ENCODE measurements at places on chromosomes 13 and 19.
A peak's percentile ranks its signal among the peaks of the same experiment; 100 is the strongest.

GRCh38 chr13:22278336-22278929 is 607.6 kb downstream of the FGF9 start:
- no peak for DNase-seq

GRCh38 chr13:100423375-100423774 is 165.2 kb downstream of the GGACT start:
- no peak for DNase-seq

- peak; percentile 73 for DNase-seq
Measured at GRCh38 chr19:35153701-35154524, 622 bp upstream of the FXYD5 start.

GRCh38 chr13:110306340-110306959 is 507 bp downstream of the COL4A1 start:
- no peak for DNase-seq

DNA sequence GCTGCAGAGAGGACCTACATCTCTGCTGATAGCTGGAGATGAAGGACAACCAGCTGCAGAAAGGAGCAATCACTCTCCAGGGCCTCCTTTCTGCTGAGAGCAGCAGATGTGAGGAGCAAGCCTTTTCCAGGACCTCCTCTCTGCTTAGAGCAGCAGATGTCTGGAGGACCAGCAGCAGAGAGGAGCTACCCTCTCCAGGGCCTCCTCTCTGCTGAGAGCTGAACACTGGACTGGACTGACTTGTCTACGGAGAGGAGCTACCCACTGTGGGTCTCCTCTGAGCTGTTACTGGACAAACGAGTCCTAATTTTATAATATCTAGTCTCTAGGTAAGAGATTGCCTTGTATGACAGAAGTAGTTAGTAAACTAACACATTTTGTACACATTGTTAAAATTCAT is 40.8 kb upstream of the FLT1 start:
- DNase-seq, result no peak

- no peak for DNase-seq
Measured at GRCh38 chr13:45289936-45290563, 50.9 kb downstream of the TPT1 start.

DNA sequence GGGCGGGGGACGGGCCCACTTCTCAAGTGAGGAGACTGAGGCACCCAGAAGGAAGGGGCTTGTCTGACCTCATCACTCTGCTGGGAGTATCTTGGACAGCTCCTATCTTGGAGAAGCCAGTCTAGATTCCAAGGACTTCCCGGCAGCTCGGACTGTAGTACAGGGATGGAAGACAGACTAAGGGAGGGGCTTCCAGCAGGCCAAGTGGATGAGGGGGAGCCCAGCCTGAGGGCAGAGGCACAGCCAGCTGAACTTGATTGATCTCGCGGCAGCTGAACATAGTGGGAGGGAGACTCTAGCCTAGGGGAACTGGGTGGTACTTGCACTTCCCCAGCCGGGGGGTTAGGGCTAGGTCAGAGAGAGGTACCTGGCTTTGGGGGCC is 711 bp downstream of the CILP2 start:
- DNase-seq, result no peak

DNA sequence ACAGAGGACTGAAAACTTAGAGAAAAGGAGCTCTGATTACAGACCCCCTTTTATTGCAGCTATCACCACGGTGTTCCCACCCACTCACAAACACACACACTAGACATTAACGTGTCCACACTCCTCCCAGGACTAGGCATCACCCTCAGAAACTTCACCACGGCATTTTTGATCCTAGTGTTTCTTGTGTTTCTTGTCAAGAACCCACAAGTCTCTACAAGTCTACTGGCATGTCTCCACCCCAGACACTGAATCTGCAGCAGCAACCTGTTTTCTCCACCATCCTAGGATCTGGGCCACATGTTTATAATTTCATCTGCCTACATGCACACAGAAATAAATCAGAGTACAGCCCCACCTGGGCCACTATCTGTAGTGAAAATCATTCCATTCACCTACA is 4.3 kb downstream of the ZNF486 start:
- DNase-seq, result no peak

DNA sequence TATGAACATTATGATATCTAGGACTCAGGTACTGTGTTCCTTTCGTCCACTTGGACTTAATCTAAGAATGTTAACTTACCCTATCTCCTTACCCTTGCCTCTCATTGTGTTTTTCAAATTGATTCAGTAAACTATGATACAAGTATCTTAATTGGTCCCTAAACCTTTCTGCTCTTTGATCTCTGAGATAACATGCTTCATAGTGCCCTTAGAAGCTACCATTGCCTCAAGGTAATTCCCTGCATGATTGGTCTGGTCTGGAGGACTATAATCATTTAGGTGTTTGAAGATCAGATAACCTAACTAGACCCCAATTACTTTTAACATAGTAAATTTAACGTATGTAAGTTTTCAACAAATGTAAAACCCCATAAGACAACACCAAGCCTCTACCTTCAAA is 169.9 kb upstream of the NBEA start:
- no peak for DNase-seq

GRCh38 chr13:20195801-20196200 is 3.1 kb upstream of the GJB2 start:
- no peak for DNase-seq

- DNase-seq, result peak; percentile 83
Measured at GRCh38 chr19:45637890-45638667, 1.1 kb downstream of the EML2 start.

GRCh38 chr19:34269968-34270621 is 15.7 kb downstream of the GARRE1 start:
- DNase-seq, result no peak

DNA sequence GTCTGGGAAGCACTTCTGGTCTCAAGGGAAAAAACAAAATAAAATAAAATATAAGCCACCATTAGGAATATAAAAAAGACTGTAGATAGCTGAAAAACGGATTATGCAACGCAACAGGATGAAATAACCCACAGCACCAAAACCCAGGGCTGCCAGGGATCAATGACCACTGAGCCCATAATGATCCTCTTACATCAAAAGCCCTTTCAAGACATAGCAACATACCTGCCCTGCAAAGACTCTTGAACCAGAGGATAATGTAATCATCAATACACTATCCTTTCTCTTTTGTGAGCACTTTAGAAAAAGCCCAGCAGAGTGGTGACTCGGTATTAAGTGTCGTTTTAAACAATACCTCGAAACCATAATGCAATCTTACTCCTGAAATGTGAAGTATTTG is 235.0 kb upstream of the SOX21 start:
- peak; percentile 62 for DNase-seq

DNA sequence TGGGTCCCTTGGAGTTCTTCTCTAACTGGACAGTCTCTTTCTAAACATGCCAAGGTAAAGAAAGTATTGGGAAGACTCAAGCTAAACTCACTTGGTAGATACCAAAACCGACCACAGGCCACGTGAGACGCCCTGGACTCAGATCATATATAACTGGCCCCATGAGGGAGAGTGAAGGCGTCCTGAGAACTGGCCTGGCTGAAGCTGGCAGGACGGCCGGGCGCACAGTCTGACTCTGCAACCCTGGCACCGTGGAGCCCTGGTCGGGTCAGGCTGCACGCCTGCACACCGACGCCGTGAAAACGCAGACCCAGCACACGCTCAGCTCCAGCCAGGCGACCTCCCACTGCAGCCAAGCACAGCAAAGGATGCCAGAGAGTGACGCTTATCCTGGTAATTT is 122.5 kb upstream of the SPACA7 start:
- DNase-seq, result no peak

DNA sequence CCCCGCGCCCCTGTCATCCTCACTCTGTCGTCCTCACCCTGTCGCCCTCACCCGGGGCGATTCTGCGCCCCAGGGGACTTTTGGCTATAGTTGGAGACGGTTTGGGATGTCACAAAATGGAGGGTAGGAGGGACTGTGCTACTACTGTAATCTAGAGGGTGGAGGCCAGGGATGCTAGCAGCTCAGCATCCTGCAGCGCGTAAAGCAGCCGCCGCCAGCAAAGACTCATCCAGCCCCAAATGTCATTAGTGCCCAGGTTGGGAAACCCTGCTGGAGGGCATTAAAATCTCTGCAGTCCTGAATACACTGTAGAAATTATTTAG is 362 bp downstream of the ZNF557 start:
- no peak for DNase-seq

GRCh38 chr13:67977066-67977465 is 746.9 kb upstream of the PCDH9 start:
- DNase-seq, result no peak

DNA sequence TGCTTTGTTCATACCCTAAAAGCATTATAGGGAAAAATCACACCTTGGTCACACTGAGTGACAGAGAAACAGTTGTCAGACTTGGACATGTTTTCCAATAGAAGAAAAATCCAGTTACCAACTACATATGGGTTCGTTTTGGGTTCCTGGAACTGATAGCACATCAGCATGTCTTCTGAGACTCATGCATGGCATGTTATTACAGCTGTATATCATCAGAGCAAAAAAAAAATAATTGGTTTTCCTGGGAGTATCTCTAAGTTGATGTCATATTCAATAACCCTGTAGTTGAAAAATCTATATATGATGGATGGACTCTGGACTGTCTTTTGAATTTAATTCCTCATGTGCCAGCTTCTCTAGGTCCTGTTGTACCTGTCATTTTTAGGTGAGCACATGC is 211.6 kb downstream of the DNAJC15 start:
- DNase-seq, result no peak

DNA sequence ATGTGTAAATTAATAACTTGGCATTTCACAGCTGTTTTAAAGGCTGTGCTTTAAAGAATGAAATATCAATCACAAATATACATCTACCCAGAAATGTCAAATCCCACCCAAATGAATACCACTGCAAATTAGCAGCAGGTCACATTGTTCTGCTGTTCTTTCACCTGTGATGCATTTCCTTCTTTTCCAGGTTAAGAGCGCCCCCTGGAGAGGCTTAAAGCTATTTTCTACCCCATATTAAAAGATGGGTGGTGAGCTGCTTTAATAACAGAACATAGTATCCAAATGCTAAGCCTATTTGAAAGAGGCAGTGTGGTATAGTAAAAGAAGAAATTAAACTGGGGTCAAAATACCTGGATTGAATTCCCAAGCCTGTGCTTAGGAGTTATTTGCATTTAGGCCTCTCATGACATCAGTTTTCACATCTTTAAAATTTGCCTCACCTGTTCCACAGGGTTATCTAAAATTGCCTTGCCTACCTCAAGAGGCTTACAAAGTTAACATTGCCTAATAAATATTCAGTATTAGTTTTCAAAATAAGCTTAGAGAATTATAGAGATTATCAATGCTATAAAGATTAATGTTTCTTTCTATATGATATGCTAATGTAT is 396.9 kb upstream of the SLITRK5 start:
- peak; percentile 85 for DNase-seq

DNA sequence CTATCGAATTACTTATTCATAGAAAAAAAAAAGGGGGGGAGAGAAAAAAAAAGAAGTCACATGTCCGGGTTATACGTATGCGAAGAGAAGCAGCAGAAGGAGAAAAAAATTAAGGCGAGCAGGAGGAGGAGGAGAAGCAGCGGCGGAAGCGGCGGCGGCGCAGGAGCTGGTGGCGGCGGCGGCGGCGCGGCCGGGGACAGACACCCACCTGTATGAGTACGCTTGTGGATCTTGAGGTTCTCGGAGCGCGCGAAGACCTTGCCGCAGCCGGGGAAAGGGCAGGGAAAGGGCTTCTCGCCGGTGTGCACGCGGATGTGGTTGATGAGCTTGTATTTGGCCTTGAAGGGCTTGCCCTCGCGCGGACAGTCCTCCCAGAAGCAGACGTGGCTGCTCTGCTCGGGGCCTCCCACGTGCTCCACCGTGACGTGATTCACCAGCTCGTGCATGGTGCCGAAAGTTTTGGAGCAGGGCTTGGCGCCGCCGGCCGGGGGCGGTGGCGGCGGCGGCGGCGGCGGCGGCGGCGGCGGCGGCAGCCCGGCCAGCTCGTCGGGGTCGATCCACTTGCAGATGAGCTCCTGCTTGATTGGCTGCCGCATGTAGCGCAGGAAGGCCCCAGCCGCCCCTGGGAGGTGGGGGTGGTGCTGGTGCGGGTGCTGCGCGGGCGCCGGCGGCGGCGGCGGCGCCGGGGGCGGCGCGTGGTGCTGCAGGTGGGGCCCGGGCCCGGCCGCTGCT is 1.5 kb downstream of the ZIC5 start:
- DNase-seq, result peak; percentile 91

- DNase-seq, result peak; percentile 99
Measured at GRCh38 chr19:55653651-55654322, 1.0 kb upstream of the U2AF2 start.

- no peak for DNase-seq
Measured at GRCh38 chr13:111659219-111659775, 338.9 kb downstream of the TEX29 start.

DNA sequence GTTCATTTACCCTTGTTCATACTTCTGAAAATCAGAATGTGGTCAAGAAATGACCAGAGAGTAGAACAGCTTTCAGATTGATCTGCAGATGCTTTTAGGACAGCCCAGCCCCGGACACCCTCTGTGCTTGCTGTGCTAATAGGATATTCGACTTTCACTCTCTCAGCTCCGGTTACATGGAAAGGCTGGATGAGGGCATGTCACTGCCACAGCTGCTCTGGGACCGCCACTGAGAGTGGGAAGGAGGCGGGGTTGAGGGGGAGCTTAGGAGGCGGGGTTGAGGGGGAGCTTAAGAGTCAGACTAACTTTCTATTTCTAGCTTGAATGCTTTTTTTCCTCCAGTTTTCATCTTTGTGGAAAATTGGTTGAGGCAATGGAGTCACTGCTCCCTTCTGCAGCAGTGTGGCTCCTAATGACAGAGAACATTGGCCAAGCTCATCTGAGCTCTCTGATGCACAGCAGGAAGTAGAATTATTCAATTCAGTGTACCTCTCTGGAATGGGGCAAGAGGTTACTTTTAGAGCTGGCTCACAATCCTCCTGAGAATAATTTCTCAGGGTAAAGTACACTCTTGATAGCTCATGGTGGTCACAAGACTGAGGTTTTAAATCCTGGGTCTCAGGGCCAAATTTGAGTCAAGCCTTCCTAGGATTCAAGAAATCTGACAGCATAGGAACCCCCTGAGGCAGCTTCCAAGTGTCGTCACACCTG is 74.6 kb upstream of the NPAS1 start:
- DNase-seq, result peak; percentile 90

- no peak for DNase-seq
Measured at GRCh38 chr13:114044486-114044885, 70.6 kb upstream of the C13orf46 start.

DNA sequence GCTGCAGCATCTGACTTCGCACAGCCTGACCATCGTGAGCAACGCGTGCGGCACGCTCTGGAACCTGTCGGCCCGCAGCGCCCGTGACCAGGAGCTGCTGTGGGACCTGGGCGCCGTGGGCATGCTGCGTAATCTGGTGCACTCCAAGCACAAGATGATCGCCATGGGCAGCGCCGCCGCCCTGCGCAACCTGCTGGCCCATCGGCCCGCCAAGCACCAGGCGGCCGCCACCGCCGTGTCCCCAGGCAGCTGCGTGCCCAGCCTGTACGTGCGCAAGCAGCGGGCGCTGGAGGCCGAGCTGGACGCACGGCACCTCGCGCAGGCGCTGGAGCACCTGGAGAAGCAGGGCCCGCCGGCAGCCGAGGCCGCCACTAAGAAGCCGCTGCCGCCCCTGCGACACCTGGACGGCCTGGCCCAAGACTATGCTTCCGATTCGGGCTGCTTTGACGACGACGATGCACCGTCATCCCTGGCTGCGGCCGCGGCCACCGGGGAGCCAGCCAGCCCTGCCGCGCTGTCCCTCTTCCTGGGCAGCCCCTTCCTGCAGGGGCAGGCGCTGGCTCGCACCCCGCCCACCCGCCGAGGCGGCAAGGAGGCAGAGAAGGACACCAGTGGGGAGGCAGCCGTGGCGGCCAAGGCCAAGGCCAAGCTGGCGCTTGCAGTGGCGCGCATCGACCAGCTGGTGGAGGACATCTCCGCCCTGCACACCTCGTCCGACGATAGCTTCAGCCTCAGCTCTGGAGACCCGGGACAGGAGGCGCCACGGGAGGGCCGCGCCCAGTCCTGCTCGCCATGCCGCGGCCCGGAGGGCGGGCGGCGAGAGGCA is 13.6 kb downstream of the C19orf25 start:
- DNase-seq, result no peak
